ENCODE measurements at places on chromosomes 3 and 15. TPM values are rescaled to one million over a fixed set of nuclear protein-coding genes. Genes with fewer than 3 reads are reported as not detected.

- no peak for DNase-seq
These were observed 133.7 kb upstream of the OSTN start for GRCh38 chr3:191065181-191065805.

SLCO2A1 gene
- total RNA-seq = 7.5 TPM

DNA sequence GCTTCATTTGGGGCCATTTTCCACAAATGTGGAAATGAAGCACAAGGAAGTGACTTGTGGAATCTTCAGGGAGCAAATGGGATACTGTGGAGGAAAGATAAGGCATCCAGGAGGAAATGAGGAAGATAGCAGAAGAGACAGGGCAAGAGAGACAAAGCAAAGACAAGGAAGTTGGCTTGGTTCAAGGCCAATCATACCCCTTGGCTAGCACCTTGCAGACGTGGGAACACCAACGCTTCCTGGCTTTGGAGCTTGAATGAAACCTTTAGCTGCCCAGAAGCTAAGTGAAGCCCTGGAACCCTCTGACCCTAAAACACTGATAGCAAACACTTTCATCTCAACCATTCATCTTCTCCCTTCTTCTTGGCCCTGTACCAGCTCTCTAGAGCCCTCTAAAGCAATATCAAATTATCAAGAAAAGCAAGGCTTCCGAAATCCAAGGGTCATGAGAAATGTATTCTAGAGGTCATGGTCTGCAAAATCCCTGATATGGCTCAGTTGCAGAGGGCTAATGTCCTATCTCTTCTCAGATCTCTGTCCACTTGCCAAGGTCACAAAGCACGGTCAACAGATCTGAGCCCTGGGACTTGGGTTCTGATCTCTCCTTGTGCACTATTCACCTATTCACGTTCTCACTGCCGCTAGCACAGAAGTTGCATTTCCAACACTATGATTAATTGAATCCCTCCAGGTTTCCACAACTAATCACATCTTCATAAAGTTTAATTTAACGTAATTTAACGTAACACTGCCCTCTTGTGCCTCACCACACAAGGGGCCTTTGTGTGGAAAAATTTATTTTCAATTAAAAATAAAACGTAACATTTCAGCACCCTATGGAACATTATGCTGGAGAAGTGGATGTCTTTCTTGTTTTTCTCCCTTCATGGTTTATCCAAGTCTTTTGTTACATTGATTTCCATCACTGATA lies 557.6 kb upstream of the ADAMTS9 start:
- DNase-seq = no peak

DNA sequence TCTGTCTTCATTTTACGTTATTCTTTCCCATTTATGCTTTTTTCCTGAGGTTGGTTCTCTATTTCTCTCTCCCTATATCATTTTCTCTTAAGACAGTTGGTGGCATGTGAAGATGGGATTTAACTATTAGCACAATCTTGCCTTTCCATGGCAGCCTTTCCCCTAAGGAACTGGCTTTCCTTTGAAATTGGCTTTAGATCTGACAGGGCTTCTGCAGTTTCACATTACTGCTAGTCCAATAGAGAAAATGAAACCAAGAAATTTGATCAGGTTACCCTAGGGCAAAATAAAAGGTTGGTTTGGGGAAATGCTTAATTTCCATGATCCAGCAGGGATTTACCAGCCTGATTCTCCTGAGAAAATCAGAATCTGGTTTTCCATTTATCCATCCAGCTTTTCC lies 22.7 kb upstream of the CHL1 start:
- DNase-seq = no peak

CFAP20DC gene
- total RNA-seq = 0.07 TPM

- no peak for DNase-seq
These were observed 537.4 kb downstream of the TUSC7 start for GRCh38 chr3:117246771-117247555.

DNA sequence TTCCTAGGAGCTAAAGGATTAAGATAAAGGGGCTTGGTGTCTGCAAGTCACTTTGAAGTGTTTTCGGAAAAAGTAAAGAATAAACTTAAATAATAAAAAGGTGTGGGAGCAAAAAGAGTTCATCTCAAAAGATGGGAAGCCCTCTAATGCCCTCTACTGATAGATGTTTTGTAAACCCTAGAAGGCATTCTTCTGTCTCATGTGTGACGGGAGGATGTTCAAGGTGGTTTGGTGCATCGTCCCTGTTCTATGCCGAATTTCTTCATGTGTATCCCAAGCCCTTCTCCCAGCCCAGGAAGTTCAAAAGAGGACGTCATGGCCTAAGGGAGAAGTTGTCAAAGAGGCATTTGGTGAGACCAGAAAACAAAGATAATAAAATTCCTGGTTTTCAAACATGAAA lies 37.2 kb downstream of the CCK start:
- no peak for DNase-seq

GRCh38 chr15:35290301-35290721 lies 205.2 kb upstream of the NANOGP8 start:
- DNase-seq = no peak

GRCh38 chr3:151567477-151567876 lies 106.6 kb upstream of the IGSF10 start:
- DNase-seq = no peak

DNA sequence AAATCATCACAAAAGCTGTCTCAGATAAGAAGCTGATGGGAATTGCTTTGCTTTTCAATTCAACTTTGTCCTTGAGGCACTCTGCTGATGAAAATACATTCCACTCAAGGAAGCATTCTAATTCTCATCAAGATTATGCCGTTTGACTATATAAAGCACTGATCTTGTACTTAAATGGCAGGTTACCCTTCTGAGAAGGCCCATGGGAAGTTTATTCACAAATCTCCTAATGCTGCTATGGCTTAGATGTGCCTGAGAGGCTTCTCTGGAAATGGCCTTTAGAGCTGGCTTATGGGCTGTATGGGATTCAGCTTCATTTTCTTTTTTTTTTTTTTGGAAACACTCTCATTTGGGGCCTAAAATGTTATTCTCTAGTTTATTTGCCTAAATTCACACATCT lies 69.7 kb upstream of the ARNT2 start:
- DNase-seq = no peak

GRCh38 chr3:141104151-141104821 lies 53.1 kb downstream of the SPSB4 start:
- DNase-seq = peak; percentile 69

FBN1 gene
- total RNA-seq = 31.4 TPM

DNA sequence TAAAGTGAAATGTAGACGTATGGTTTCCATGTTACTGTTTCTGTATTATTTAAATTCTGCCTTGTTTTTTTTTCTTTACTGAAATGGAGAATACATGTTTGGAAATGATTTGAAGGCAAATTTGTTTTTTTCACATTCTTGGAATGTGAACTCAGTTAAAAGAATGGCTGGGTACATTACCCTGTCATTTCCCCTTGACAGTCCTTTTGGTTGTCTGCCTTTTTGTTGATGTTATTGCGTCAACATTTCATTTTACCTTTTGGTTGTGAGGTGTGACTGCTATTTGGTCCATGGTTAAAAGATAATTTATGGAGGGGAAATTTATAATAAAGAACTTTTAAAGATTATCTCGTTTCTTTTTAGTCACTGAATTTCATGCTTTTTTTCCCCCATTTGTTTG lies 3.2 kb upstream of the GPR171 start:
- DNase-seq = no peak

DNA sequence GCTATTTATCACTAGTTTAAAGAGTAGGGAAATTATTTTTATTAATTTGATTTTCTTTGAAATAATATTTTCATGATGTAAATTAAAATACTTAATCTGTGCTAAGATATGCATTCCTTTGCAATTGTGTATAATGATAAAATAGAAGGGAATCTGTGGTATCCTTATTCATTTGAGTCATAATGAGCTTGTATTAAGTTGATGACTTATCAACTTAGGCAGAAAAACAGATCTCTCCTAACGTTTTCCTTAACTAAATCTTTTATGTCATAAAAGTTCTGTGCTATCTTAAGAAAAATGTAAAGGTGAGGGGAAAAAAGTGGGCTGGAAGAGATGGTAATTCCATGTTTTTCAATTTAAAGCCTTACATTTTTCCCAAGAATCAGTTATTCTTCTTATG lies 1.9 kb downstream of the FGF7 start:
- no peak for DNase-seq

PSTPIP1 gene
- total RNA-seq = 2.9 TPM

- peak; percentile 63 for DNase-seq
These were observed 243.5 kb upstream of the SEMA6D start for GRCh38 chr15:47473832-47474231.

DNA sequence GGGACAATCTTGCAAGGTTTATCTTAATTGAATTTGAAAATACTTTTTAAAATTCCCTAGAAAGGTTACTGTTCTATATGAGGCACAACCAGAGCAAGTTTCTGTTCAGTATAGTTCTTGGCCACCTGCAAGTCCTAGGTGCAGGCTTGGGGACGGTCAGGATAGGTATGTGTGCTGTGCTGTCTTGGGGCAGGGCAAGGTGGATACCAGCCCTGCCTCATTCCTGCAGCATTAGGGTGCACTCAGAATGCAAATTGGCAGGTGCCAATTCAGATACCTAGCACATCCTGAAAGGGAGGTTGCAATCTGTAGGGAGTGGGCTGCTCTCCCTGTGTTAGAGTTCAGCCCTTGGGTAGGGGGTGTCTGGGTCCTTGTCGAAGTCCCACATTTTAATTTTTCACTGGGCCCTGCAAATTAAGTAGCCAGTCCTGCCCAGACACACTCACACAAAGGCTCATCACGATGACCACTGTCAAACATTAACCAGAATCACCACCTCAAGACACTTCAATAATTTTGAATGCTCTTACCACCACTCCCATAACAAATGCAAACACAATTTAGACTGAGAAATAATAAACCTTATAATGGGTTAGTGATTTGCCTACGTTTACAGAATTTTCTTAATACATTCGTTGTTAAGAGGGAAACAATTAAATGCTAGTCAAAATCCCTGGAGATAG lies 838.0 kb upstream of the NR2F2 start:
- no peak for DNase-seq

GRCh38 chr15:78726870-78727551 lies 84.3 kb downstream of the ADAMTS7 start:
- no peak for DNase-seq

- DNase-seq = no peak
These were observed 182.8 kb downstream of the ROBO2 start for GRCh38 chr3:77222701-77223100.

- no peak for DNase-seq
These were observed 30.3 kb upstream of the SKOR1 start for GRCh38 chr15:67794832-67795574.

PARP6 gene
- total RNA-seq = 31.5 TPM

GOLGA8J gene
- total RNA-seq = not detected

DNA sequence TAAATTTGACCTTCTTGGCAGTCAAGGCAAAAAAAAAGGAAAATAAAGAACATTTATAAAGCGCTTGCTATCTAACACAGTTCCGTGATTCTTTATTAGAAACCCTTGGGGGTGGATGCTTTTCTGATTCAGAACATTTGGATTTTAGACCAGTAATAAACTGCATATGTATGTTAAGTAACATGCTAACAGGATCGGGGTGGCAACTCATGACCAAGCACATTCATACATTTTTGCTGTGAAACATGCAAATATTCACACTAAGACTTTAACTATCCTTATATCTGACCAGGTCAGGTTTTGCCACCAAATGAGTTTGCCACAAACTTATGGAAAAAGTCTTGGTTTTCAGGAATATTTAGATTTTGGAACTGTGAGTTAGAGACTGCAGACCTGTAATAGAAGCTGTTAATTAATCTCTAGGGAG lies 30.4 kb upstream of the KLF13 start:
- no peak for DNase-seq

GRCh38 chr3:122101646-122102045 lies 46.5 kb downstream of the CD86 start:
- no peak for DNase-seq

GRCh38 chr3:26271848-26272247 lies 350.7 kb upstream of the LRRC3B start:
- DNase-seq = no peak

FETUB gene
- not detected for total RNA-seq

DNA sequence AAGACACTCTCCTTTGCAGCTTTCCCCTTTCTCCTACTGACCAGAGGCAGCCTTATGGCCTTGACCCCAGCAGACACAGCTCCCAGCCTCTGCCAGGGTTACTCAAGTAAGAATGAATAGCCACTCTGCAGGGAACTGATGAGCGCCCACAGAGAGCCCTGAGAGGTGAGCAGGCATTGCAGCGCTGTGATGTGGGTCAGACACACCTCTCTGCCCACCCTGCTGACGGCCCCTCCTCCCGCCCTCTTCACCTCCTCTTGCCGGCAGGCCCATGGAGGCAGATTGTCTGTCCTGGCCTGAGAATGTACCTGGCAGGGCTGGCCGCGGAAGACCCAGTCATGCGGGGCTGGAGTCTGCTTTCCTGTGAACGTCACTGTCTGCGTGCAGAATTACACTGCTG lies 512.6 kb upstream of the PPP2R3A start:
- DNase-seq = no peak

MCTP2 gene
- 2.0 TPM for total RNA-seq

DNA sequence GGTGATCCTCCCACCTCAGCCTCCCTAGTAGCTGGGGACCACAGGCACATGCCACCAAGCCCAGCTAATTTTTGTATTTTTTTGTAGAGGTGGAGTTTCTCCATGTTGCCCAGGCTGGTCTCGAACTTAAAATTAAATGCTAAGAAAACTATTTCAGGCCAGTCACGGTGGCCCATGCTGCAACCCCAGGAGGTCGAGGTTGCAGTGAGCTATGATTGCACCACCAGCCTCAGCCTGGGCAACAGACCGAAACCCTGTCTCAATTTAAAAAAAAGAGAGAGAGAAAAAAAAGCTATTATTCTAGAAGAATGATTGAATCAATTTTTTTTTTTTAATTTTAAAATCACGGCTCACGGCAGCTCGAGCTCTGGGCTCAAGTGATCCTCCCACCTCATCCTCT lies 4.7 kb downstream of the SLC51A start:
- DNase-seq = no peak

HCLS1 gene
- 10.8 TPM for total RNA-seq

- DNase-seq = peak; percentile 62
These were observed 26.2 kb upstream of the SLC28A1 start for GRCh38 chr15:84858231-84858630.

DNA sequence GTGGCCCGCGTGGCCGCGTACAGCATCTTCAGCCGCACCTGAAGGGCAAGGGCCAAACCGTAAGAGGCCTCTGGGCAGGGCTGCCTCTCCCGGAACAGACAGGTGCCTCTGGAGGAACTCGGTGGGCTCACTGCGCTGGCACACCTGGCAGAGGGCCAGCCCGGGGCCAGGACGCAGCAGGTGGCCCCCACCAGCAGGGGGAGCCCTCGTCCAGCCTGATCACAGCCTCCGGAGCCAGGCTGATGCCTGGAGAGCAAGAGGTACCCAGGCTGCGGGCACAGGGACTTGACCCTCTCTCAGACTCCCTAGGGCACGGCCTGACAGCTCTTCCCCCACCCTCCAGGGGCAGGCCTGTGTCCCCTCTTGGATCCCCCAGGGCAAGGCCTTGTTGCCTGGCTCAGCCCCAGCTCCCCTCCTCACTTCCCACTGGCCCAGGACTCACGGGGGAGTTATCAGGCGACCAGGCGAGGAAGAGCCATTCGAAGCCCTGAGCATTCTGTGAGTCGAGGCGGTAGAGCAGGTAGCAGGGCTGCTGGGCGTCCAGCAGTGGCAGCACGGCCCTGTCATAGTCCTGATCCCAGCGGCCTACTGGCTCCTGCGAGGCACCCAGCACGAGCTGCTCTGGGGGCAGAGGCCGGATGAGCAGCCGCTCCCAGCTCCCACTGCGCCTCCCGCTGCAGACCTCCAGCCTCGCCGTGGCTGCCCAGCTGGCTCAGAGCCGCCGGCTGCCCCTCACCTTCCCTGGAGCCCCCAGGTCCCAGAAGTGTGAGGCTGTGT lies 6.2 kb upstream of the TLR9 start:
- DNase-seq = peak; percentile 72

- no peak for DNase-seq
These were observed 36.2 kb downstream of the SEMA5B start for GRCh38 chr3:122991236-122991985.

- no peak for DNase-seq
These were observed 49.1 kb downstream of the OXNAD1 start for GRCh38 chr3:16313886-16314645.

Data from heart left ventricle (tissue), 16 donors.